ENCODE measurements at places on chromosomes 12 and 14.

DNA sequence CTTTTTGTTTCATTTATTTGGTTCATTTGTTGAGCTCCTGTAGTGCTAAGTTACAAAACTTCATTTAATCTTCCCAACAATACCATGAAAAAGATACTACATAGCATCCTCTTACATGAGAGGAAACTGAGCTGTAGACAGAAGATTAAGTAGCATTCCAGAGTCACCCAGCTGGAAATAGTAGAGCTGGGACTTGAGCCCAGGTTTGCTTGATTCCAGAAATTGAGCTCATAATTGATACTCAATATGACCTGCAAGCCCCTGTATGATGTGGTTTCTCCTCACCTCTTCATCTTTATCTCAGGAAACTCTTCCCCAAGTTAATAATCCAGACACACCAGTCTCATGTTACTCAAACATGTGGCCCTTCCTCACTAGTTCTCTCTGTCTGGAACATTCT is 87.0 kb upstream of the DAAM1 start:
- DNase-seq = no peak

GRCh38 chr14:80787876-80788275 is 153.7 kb downstream of the CEP128 start:
- no peak for DNase-seq

DNA sequence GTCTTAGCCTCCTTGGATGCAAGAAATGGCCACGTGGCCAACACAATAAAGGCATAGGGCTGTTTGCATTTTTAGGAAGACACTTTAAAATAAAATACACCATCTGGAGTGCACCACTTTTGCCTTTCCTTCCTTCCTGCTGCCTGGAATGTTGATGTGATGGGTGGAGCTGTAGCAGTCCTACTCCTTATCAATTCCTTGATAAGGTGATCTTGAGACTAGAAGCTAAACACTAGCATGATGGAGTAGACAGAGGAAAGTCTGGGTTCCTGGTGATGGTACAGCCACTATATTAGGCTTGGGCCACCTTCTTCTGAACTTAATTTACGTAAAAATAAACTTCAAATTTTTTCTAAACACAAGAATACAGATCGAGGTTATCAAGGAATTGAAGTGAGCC is 2.9 kb upstream of the GLT1D1 start:
- no peak for DNase-seq

GRCh38 chr12:107487011-107487680 is 198.5 kb upstream of the PWP1 start:
- no peak for DNase-seq

GRCh38 chr14:75183225-75183624 is 6.8 kb upstream of the TMED10 start:
- no peak for DNase-seq

DNA sequence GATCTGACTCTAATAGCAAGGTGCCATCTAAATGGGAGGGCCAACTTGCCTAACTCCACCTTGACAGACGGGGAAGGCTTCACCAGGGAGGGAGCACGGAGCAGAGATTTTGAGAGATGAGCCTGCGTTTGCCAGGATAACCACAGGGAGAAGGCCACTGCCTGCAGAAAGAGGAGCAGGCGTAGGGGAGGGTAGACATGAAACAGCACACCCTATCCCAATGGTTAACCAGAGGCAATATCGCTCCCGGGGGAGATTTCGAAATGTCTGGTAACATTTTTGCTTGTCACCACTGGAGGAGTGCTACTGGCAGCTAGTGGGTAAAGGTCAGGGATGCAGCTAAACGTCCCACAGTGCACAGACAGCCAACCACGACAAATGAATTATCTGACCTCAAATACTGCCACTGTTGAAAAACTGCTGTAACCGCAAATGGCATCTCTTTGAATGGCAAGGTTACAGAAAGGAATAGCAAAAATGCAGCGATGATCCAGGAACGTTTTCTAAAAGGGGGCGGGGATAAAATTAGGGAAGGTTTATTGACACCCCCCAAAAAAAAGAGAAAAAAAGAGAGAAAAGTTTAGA is 126.0 kb upstream of the ATF7IP start:
- DNase-seq = no peak

DNA sequence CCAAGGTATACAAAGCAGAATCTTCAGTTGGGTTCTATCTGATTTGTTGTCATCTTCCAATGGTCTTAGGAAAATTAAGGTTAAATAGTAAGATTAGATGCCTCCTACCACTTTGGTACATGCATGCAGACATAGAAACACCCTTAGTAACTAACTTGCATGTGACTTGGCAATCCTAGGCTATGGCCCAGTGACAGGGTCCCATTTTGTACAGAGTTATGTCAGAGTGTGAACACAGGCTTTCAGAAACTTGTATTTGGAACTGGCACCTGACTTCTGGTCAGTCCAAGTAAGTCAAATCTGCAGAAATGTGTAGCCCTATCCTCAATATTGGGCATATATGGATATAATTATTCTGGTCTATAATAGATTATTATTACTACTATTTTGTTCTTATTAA is 53.1 kb downstream of the DAD1 start:
- no peak for DNase-seq

Data from NCI-H1092 treated with DMSO at 0.1 percent for 48 hours (cell line).